ENCODE measurements at places on chromosomes 1 and 21.
A peak's percentile ranks its signal among the peaks of the same experiment; 100 is the strongest.

DNA sequence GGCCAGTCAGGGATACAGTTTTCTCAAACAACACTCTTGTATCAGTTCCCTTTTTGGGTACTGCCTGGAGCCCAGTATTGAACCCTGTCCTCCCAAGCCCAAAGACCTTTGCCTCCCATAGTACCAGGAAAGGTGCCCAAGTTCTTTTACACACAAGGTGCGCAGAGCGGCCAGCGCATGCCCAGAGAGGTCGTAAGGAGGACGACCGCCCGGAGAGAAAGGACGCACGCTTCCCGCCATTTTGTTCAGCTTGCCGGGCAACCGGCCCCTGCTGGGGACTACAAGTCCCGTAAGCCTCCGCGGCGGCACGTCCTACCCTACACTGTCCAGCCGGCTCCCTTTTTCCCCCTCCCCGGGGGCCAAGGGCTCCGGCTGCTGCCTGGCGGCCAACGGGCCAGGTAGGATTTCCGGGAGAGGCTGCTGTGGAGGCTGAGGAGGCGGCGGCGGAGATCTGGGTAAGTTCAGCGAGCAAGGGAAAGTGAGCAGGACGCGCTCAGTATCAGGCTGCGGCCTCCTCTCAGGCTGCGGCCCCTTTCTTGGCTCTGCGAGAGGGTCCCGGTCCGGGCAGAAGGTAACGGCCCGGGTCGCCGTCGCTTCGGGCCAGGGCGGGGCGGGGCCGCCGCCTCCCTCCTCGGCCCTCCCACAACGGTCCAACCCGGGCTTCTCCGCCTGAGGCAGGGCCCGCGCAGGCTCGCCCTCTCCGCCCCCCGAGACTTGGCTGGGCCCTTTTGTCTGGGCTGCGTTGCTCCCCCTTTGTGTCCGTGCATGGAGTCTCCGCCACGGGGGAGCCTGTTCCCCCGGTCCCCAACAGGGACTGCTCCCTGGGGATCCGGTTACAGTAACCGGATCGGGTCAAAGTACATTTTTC lies at the start of gene PHACTR4:
Gene PHACTR4, plus strand, starts transcription at position 370 of the 868 bp plus-strand sequence. CDS start 37,708 bp downstream, outside the sequence.
- peak; percentile 97 for DNase-seq

DNA sequence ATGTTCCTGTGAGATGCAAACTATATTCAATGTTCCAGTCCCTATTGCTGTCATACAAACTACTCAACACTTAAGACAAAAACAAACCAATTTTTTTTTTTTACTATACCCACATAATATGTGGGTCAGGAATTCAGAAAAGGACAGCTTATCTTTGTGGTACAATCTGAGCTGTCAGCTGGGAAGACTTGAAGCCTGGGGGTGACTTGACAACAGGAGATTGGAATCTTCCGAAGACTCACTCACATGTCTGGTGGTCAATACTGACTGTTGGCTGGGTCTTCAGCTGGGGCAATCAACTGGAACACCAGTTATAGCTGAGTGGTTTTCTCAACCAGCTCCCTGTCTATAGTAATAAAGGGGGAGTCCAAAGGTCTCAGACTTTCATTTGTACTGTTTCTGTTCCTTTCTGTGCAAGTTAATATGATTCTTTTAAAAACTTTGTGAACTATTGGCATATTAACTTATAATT lies 81.7 kb upstream of the ATP1B1 start:
- DNase-seq, result no peak

DNA sequence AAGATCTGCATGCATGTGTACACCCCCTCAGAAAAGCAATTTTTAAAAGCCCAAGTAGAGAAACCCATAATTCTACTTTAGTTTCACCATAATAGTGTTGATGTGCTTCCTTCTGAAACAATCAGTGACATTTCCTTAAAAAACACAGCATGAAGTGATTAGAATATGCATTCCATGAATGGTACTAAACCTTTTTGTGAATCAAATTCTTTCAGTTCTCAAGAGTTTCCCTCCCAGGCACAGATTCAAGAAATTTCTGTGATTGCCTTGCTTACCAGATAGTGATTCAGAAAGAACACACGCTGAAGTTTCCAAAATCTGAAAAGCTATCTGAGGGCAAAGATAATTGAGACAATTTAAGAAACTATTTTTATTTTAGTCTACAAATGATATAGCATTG lies 136.4 kb upstream of the ADGRL2 start:
- DNase-seq, result no peak

GRCh38 chr1:62452951-62453350 lies 16.1 kb downstream of the USP1 start:
- no peak for DNase-seq

DNA sequence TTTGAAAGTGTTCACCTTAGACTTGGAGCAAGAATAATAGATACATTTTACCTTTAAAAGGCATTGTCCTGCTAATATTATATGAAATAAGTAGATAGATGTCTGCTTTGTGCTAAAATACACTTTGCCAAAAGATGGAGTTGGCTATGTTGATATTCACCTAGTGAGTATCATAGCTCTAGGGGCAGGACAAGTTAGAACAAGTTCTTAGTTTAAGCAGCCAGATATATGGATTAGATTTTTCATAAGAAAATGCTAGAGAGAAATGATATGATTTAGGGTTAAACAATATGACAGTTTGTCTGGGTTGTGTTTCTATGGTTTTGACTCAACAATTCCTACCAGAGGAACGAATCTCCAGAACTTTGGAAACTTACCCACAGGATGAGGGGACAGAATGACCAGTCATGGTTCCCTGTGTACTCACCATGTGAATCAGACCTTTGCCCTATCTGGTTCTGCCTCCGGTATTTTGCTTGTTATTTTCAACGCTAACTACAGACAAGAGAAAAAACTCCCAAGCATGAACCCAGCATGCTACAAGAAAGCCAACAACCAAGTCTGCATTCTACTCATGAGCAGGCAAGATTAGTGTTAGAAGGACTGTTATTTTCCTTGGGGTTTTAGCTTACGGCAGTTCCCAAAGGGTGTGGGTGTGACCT lies 1.7 kb downstream of the F5 start:
- no peak for DNase-seq

DNA sequence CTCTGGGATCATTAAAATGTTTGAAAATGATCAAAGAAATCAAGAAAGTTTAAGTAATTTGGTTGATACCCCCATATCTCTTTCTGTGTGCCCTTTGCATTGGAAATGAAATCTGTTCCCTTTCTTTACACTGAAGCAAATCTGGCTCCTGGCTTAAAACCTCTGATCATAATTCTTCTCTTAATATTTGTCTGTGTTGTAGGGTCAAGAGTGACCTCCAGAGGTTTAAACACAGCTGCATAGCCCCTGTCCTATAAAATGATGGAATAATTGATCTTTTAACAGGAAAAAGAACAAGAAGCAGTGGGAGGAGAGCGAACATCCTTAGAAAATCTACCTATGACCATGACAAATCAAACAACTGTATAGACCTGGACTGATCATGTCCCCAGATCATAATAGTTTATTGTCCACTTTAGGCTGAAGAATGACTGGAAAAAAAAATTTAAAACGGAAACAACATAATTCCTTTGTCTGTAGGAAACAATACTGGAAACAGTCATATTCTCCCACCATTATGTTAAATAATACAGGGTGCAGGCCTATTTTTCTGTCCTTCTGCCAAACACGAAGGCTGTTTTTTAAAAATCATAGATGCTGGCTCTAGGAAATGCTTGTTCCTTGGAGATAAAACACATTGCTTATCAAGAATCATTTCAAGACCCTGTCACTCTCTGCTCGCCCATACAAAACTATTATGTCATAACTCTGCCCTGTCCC lies 184.3 kb downstream of the NEGR1 start:
- DNase-seq, result no peak

- DNase-seq, result no peak
These were observed 1.2 kb downstream of the MCOLN2 start for GRCh38 chr1:84995484-84996334.

GRCh38 chr1:231926933-231927332 lies 300.3 kb downstream of the DISC1 start:
- DNase-seq, result no peak

DNA sequence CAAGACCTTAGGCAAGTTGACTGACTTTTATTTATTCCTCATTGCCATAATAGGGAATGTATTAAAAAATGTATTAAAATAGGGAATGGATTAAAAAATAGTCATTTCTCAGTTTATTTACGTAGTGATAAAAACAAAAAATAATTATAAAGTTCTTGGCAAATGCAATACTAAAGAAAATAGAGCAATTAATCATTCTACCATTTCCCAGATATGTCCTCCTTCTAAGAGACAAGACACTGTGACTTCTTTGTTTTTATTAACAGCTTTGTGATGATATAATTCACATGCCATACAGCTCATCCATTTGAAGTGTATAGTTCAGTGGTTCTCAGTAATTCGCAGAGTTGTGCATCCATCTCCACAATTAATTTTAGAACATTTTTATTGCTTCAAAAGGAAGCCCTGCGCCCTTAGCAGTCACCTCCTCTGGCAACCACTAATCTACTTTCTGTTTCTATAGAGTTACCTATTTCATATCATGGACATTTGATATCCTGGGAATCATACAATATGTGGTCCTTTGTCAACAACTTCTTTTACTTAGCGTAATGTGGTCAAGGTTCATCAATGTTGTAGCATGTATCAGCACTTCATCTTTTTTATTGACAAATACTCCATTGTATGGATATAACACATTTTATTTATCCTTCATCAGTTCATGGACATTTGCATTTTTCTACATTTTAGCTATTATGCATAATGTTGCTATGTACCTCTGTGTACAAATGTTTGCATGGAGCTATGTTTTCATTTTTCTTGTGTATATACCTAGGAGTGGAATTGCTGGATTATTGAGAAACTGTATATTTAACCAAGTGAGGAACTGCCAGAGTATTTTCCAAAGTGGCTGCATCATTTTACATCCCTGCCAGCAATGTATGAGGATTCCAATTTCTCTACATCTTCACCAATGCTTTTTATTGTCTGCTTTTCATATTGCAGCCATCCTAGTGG lies 5.6 kb downstream of the TBX19 start:
- DNase-seq, result no peak

- no peak for DNase-seq
These were observed 205.8 kb upstream of the EDN2 start for GRCh38 chr1:41690331-41690730.
